ENCODE measurements at places on chromosomes 16 and 17.
A peak's percentile ranks its signal among the peaks of the same experiment; 100 is the strongest.

DNA sequence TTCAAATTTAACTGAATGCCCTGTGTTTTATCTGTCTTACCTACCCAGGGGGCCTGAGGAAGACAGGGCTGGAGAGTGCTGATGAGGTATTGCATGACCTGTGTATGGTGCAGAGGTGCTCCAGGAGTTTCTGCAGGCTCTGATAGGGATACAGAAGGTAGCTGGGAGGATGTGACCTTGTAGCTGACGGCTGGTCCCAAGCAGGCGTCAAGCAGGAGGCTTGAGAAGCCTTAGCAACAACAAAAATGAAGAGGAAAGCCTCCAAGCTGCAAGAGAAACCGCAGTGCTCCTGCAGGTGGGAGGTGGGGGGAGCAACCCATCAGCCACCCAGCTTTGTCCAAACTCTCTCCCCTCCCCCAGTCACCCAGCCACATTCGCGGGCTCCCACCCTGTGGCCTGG lies 40.4 kb downstream of the LAT start:
- DNase-seq, result no peak

- no peak for DNase-seq
Measured at GRCh38 chr17:66379544-66379943, 77.1 kb downstream of the PRKCA start.

- no peak for DNase-seq
Measured at GRCh38 chr16:28617874-28618273, 8.0 kb upstream of the SULT1A1 start.

GRCh38 chr17:48012151-48012520 lies 25.5 kb downstream of the COPZ2 start:
- peak; percentile 58 for DNase-seq

DNA sequence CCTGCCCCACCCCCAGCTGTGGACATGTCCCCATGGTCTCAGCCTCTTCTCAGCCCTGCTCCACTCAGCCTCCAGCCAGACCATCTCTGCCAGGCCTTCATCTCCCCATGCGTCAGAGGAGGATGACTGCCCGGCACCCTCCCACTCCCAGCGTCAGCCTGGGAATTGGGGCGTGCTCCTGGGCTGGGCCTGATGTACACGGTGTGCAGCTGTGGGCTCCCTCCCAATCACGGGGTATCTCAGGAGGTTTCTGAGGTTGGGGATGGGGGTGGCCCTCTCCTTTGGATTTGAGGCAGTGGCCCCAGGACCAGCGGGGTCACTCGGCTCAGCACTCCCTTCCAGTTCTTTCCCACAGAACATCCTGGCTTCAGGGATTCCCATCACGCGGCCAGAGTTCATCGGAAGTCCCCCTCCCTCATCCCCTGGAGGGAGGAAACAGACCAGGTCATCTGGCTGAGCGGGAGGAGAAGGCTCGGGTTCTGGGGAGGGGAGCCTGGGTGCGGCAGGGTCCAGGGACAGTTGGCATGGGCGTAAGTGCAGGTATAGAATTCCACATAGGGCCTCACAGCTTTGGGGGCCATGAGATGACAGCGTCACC lies 36.9 kb downstream of the SOCS3 start:
- no peak for DNase-seq

DNA sequence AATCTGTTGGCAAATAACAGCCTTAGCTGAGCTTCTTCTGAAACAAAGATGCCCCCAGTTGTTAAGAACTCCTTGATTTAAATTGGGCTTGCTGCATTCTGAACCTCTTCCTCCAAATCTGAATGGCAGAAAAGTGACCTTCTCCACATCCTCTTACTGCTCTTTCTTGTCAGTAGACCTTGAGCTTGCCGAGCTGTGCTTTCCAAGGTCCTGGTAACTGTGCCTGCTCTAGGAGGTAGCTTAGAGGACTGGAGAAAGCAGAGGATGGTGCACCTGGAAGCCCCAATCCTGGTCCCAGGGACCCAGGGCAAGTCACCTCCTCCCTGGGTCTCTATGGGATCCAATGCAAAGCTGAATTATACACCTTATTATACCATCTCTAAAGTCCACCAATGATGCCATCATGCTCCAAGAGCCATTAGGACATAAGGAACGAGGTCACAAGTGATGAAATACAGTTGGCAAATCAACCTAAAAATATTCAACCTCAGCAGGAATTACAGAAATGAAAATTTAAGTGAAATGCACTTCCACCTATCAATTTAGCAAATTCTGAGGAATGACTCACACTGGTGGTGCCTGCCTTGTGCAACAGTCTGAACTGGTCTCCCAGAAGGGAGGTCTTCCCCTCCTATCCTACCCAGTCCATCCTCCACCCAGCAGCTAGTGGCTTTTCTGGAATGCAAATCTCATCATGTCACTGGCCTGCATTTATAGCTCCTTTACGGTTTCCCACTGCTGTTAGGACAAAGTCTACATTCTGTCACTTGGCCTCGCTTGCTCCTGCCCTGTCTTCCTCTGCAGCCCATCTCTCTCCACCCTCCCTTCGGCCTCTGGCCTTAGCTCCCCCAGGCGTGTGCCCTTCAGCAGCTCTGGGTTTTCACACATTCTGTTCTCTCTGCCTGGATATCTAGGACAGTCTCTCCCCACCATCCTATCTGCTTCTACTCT lies 36.6 kb downstream of the TOM1L2 start:
- DNase-seq, result no peak

DNA sequence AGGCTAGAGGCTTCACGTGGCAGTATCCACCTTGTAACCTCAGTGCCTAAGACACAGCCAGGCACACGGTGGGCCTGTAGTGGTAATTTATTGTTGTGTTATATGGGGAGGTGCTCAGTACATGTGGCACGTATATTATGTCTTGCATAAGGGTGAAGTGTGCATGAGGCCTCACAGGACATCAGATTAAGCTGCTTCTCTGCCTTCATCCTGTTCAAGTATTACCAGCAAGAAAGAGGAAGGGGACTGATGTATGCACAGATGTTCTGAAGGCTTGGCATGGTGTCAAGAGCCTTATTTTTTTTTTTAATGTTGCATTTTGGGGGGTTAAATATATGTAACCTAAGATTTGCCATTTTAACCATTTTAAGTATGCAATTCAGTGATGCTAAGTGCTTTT lies 71.6 kb downstream of the ABCC1 start:
- DNase-seq, result no peak

DNA sequence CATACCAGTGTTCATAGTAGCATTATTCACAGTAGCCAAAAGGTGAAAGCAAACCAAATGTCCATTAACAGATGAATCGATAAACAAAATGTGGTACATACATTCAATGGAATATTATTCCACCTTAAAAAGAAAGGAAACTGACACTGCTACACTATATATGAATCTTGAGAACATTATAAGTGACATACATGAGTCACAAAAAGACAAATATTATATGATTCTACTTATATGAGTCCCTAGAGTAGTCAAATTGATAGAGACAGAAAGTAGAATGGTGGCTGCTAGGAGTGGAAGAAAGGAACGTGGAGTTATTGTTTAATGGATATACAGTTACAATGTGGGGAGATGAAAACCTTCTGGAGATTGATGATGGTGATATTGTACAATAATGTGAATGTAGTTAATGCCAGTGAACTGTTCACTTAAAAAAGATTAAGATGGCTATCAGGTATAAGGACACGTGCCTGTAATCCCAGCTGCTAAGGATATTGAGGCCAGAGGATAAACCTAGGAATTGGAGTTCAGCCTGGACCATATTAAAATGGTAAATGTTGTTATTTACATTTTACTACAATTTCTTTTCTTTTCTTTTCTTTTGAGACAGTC lies 20.2 kb upstream of the TRIM37 start:
- no peak for DNase-seq

DNA sequence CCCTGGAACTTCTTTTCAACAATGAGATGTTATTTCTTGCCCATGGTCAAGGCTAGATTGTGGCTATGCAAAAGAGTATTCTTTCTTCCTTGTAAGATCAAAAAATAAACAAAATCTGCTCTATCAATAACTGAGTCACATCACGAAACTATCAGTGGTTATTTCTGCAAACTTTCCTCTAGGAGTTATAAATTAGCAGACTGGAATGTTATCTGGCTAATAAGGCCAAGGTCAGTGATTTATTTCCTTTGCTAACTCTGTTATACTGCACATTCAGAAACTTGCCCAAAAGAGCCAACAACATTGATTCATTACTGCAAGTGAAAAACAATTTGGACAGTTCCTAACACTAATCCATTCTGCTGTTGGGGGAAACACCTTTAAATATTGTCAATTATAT lies 5.0 kb downstream of the ARL6IP1 start:
- DNase-seq, result no peak

GRCh38 chr16:70253291-70254106 lies 1.8 kb upstream of the EXOSC6 start:
- peak; percentile 24 for DNase-seq

- no peak for DNase-seq
Measured at GRCh38 chr16:56847173-56847910, 17.7 kb upstream of the SLC12A3 start.

DNA sequence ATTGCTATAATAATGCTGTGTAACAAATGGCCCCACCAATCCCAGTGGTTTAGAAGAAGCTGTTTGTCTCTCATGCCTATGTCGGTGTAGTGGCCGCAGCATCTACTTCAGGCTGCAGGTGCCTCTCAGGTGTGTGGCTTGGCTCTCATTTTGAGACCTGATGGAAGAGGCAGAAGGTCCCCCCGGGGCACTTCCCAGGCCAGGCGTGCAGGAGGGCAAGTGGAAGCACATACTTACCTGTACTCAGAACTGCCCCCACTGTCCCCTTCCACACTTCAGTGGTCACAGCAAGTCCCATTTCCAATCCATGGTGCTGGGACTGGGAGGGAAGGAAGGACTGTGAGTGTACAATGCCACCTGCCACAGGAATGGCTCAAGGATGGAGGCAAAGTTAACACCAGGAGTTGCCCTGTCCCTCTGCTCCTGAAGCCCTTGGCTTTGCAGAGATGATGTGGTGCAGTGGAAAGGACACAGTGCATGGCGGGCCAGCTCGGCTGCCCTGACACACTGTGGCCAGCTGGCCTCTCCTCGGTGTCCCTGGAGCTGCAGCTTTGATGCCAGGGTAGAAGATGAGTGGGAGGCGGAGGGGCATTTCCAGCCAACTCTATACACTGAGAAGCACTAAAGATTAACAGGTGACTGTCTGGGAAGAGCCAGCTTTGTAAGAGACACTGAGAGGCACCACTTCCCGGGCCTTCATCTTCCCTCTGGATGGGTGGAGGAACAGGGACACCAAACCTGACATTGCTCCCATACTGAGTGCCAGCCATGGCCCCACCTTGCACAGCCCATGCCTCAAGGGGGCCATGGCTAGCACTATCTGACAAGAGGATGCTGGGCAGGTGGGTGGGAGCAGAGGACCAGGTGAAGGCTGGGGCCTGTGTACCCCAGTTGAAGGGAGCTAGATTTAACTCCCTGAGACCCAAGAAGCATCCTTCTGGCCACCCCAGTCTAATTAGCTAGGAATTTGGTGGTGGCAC lies 105.9 kb downstream of the METRNL start:
- no peak for DNase-seq

DNA sequence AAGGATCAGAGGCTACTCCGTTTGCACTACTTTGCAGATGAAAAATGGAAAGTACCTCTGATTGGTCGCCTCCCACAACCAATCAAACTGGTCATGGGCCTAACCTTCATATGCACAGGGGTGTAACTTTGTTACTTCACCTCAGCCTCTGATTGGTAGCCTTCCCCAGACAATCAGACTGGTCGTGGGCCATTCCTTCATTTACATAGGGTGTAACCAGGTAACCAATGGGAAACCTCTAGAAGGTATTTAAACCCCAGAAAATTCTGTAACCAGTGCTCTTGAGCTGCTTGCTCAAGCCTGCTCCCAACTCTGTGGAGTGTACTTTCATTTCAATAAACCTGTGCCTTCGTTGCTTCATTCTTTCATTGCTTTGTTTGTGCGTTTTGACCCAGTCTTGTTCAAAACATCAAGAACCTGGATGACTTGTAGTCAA lies 39.2 kb upstream of the USP22 start:
- DNase-seq, result no peak

DNA sequence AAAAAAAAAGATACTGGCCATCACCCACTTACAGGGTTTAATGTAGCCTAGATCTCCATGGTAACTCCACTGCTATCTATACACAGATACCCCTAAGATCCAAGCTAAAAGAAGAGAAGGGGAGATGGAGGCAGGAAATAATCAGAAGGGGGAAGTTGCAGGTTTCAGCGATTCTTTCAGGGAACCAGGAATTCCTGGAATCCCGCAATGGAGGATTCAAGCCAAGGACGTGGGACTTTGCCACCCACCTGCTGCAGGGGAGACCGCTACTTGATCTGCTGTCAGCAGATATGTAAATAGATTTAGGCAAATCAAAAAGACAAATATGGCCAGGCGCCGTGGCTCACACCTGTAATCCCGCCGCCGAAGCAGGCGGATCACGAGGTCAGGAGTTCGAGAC lies 121.1 kb downstream of the AIPL1 start:
- no peak for DNase-seq

Measured in stimulated activated CD4-positive, alpha-beta T cell treated with anti-CD3 and anti-CD28 coated beads, Interleukin-12 subunit alpha, Interleukin-12 subunit beta, amount 100 ng/mL, for 4 hours (primary cell).